Activated CD8-positive, alpha-beta memory T cell treated with anti-CD3 and anti-CD28 coated beads, Interleukin-2, amount 10 ng/mL, durations not matched to agents 7 days and 5 days (primary cell): ENCODE measurements at places on chromosomes 4 and X. TPM values are rescaled to one million over a fixed set of nuclear protein-coding genes. Genes with fewer than 3 reads are reported as not detected.

Gene EDA2R
- total RNA-seq = 5.4 TPM

Gene DCAF8L2
- not detected for total RNA-seq

Gene CHRNA9
- 0.18 TPM for total RNA-seq

Gene SLC4A4
- total RNA-seq = 2.5 TPM

Gene LONRF3
- 0.35 TPM for total RNA-seq

Gene MAP3K15
- total RNA-seq = 0.21 TPM

Gene MAGEC2
- total RNA-seq = not detected

Gene TLL1
- total RNA-seq = not detected

Gene HS3ST1
- not detected for total RNA-seq

Gene CA5B
- 7.8 TPM for total RNA-seq

Gene SSX2B
- total RNA-seq = not detected

Gene FAM47A
- total RNA-seq = not detected

Gene TMPRSS11A
- total RNA-seq = not detected

Gene LRPAP1
- 87.6 TPM for total RNA-seq
